ENCODE measurements at places on chromosomes 12 and 14.
A peak's percentile ranks its signal among the peaks of the same experiment; 100 is the strongest.

- DNase-seq, result no peak
Measured at GRCh38 chr12:29700761-29701481, 82.8 kb downstream of the TMTC1 start.

GRCh38 chr14:50242566-50243310, 11.4 kb upstream of the SOS2 start:
- DNase-seq, result no peak

DNA sequence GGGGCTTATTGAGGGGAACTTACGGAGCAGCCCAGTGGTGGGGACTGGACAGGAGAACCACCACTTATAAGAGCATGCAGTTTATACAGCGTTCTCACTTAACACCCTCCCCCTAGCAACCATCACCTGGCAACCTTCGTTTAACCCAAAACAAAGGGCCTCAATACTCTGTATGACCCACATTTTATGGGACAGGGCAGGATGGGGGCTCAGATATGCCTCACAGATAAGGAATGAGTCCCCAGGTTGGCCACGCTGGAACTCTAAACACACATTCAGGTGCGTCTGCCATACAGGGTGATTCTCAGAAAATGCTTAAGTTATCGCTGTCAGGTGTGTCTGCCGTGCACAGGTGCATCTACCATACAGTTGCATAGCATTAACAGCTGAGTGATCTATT, 99.2 kb downstream of the GCH1 start:
- no peak for DNase-seq

GRCh38 chr14:100031506-100032281, 33.5 kb upstream of the EVL start:
- no peak for DNase-seq

DNA sequence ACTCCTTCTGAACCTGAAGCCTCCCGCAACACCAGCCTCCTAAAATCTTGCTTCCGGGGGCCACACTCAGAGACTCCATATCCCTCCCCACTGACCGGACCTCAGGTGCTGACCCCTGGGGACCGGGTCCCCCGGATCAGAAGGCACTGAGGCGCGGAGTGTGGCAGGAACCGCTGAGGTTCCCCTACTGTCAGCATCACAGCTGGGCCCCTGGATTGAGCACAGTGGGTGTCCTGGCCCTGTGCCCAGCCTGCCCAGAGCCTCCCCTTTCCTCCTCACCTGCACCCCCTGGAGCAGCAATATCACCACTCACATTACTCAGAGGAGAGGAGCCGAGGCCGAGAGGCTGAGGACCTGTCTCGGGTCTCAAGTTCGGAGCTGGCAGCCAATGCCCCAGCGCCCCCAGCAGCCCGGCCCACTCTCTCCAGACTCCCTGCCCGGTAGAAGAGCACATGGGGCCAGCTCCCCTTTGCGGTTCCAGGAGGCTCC, 101.2 kb upstream of the EIF5 start:
- peak; percentile 45 for DNase-seq

DNA sequence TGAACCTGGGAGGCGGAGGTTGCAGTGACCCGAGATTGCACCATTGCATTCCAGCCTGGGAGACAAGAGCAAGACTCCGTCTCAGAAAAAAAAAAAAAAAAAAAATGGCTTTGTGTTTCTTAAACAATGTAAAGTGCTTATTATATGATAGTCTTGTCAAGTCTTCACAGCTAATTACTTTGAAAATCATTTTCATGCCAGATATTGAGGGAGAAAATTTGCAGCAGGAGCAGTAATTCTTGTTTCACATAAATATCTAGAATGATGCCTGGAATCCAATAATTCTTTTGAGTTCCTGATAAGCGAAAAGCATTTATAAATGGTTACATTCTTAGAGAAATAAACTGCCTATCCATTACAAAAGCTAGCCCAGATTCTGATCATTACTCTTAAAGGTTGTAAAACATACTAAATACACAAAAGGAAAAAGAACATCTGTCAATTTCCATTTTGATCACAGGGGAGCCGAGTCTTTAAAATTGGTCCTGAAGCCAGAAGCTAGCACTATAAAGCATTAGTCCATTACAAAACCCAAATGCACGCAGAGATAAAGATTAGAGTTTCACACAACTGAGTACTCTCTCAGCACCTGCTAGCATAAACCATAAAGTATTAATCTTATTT, 50.3 kb downstream of the IFT81 start:
- no peak for DNase-seq
